ENCODE measurements at places on chromosomes 11 and 22.

DNA sequence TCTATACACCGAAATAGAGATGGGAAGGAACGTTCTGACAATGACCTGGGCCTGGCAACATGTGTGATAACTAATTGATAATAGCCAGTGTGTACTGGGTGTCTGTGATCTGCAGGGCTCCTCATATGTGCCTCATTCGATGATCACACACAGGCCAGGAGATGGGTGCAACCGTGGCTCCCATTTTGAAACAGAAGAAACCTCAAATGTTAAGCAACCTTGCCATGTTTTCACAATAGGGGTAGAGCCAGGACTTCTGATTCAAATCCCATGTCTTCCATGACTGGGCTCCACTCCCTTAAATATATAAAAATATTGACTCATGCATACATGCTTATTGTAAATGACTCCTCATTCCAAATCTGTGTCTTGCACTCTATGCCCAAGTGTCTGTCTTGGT, 11.1 kb downstream of the APOL3 start:
- DNase-seq, result no peak

- no peak for DNase-seq
These were observed 46.8 kb downstream of the TBX1 start for GRCh38 chr22:19807161-19807913.

DNA sequence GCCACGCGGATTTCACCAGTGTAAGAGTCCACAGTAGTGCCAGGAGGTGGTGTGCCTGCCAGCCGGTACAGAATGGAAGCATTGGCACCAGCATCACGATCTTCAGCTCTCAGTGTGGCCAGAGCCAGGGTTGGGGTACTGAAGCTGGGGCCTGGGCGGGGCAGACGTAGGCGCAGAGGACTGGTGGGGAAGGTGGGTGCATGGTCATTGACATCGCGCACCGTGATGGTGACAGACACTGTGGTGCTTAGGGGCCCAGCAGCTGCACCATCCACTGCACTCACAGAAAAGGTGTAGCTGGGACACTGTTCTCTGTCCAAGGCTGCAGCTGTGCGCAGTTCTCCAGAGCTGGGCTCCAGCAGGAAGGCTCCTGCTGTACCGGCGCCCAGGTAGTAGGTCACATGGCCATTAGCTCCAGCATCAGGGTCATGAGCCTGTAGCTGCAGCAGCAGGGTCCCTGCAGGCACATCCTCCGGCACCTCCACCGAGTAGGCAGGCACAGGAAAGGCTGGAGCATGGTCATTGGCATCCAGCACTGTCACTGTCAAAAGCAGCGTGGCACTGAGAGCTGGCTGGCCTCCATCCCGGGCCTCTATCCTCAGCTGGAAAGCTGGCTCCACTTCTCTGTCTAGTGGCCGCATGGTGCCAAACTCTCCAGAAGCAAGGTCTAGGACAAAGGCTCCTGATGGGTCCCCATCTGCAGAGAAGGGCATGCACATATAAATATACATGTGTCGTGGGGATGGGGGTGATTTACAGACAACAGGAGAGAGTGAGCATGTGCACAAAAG, 7.9 kb upstream of the TPP1 start:
- DNase-seq, result no peak

- no peak for DNase-seq
These were observed 32.3 kb upstream of the CCDC89 start for GRCh38 chr11:85718126-85718943.

DNA sequence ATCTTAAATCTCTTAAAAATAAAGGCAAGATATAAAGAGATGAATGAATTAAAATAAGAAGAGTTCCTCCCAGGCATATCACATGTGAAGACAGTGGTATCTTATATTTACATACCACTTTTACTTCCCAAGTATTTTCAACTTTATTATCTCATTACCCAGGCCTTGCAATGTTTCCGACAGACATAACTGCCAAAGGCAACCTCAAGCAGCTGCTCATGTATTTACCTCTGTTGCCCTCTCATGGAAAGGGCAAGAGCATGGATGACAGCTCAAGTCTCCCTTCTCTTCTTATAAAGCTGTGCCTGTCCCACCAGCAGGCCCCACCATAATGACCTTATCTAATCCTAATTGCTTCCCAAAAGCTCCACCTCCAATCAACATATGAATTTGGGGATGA, 894.2 kb downstream of the NTM start:
- no peak for DNase-seq

DNA sequence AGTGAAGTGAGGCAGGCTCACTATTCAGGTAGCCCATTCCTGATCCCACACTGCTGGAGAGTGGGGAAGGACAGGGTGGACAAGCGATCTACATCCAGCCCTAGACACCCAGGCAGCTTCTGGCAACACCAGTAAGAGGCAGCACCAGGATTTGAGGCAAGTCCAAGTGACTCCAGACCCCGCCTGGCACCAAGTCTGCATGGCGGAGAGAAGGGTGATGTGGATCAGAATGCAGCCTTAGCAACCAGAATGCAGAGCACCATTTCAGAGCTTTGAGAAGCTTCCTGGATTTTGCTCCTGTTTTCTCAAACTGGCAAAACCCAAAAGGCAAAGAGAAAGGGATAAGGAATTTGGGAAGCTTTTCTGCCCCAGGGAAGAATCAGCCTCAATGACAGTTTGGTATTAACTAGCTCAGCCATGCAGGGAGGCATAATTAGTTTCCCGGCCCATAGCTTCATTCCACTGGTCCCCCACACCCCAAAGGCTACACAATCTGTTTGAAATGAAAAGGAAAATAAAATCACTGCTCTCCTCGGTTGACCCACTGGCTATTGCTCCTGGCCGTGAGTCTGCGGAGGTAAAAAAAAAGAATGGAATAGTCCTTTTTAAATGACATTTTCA, 17.3 kb downstream of the GALNT18 start:
- DNase-seq, result no peak

GRCh38 chr22:24310969-24311368, 40.3 kb downstream of the SPECC1L start:
- DNase-seq, result no peak

- peak; percentile 62 for DNase-seq
These were observed 3.6 kb downstream of the CD44 start for GRCh38 chr11:35142481-35143075.

- no peak for DNase-seq
These were observed 44.5 kb downstream of the SYN3 start for GRCh38 chr22:33013531-33014162.

DNA sequence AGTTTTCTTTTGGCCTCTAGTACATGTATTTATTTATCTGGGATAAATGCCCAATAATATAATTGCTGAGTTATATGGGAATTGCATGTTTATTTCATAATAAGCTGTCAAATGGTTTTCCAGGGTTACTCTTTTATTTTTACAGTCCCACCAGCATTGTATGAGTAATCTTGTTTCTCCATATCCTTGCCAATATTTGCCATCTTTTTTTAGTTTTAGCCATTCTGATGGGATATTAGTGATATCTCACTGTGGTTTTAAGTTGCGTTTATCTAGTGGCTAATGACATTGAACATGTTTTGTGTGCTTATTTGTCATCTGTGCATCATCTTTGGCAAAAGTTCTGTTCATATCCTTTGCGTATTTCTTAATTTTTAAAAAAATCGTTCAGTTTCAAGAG, 372.8 kb upstream of the CCDC179 start:
- no peak for DNase-seq

DNA sequence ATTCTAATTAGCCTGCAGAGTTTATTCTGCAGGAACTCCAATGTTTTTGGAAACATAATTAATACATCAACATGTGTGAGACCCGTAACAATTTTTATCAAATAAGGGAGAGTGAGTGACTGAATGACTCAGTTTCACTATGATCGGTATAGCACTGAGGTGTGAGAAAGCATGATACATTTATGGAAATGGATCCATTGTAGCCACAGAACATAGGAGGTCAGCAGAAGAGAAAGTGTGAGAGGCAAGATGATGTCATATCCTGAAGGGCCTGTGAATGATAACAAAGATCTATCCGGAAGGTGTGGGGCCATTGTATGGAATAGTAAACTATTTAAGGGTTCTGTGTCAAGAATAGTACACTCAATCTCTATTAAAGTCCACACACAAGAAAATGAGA, 1406.1 kb upstream of the TENM4 start:
- no peak for DNase-seq

DNA sequence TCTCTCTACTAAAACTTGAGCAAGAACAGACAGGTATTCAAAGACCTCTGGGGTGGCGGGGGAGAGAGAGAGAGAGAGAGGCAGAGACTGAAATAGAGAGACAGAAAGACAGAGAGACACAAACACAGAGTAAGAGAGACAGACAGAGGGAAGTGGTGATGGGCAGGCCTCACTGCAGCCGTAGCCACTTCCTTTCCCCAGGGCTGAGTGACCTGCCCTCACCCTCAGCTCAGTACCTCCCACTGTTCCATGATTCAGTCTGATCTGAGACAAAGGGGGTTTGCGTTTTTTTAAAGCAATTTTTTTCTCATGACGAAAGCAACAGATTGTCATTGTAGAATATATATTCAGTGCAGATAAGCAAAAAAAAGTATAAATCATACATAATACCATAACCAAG, 607.9 kb upstream of the B3GAT1 start:
- no peak for DNase-seq

DNA sequence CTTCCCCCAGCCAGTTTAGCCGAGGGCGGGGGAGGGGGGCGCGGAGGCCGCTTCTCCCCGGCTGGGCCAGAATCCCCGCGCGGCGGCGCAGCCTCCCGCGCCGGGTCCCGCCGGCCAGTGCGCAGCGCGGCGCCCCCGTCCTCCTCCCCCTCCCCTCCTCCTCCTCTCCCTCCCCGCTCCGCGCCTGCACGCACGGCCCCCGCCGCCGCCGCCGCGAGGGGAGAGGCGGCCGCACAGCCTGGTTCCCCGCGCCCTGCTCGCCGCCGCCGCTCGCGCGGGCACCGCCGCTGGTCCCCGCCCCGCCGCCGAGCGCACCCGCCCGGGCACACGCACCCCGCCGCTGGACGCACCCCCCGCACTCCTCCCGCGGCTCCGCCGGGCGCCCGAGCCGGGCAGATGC, at the start of gene FLRT1:
Gene FLRT1, plus strand, starts transcription at position 356 of the 400 bp plus-strand sequence. CDS start 80,337 bp downstream, outside the sequence.
- DNase-seq, result no peak

DNA sequence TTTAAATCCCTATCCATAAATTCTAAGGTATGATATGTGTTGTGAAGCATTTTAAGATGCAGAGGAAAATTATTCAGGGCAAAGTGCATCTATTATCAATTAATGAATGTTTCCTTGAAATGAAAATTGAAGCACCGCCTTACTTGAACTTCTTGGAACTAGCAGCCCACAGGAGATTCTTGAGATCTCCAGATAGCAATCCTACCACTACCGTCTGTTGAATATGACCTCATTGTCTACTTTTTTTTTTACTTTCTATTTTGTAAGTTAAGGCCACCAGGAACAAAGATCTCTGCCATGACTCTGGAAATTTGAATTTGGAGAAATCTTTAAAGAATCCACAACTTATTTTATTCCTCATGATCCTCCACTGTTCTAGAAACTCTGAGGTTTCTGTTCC, 808.7 kb downstream of the KCNA4 start:
- DNase-seq, result no peak

DNA sequence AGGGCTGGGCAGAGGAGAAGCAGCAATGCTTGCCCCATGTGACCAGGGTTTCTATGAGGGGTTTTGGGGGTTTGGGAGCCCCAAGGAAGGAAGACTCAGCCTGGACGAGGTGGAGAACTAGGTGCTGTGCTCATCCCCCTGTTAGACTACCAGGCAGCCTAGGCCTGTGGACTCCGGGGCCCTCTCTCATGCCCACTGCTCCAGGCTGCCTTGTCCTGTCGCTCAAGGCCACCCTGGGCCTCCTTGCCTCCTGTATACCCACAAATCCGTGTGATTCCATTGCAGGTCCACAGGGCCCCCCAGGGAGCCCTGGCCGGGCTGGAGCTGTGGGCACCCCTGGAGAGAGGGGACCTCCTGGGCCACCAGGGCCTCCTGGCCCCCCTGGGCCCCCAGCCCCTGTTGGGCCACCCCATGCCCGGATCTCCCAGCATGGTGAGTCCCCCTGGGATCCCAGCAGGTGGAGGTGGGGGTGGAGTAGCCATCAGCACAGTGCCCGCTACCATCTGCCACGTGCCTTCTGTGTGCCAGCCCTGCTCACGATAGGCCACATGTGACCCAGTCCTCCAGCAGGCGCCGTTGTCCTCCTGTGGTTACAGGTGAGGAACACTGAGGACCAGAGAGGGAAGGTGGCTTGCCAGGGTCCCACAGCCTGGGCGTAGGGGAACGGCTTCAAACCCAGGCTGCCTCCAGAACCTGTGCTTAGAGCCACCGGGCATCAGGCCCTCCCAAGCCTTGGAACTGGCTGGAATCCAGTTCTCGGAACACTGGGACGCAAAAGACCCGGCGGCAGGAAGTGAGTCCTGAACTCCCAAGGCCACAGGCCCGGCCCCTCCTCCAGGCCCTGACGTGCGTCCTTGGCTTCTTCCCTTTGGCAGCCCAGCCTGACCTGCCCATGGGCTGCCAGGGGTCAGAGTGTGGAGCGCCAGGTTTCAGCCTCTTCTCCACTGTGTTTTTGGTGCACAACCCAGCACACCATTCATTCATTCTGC, 26.6 kb downstream of the EMID1 start:
- DNase-seq, result no peak

- DNase-seq, result no peak
These were observed 22.0 kb downstream of the TBX1 start for GRCh38 chr22:19782533-19782932.

- no peak for DNase-seq
These were observed 34.2 kb downstream of the TBC1D22A start for GRCh38 chr22:46796566-46797195.

Measured in stimulated activated CD4-positive, alpha-beta T cell treated with anti-CD3 and anti-CD28 coated beads, Interleukin-2, amount 100 ng/mL, for 24 hours (primary cell).